ENCODE measurements at places on chromosomes 2 and 18.

- no peak for DNase-seq
These were observed 816 bp downstream of the CDH2 start for GRCh38 chr18:28175930-28176697.

DNA sequence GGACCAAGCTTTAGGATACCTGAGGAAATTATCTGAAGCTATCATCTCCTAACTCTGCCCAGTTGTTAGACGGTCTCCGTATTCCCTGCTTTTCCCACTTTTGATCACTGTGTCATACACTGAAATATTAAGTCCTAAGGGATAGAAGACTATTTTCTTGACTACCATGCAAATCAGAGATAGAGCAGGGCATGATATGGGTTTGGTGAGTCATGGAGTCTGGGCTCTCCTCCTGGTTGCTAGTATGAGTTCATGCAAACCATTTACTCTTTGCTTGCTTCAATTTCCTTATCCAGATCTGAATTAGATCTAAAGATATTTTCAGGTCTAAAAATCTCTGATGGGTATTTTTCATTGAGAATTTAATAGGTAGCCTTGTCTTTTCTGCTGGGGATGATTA, 55.0 kb downstream of the EHBP1 start:
- DNase-seq = no peak

- DNase-seq = no peak
These were observed 120.0 kb downstream of the AQP4 start for GRCh38 chr18:26745288-26746181.

GRCh38 chr2:168239281-168239680, 8.1 kb downstream of the STK39 start:
- no peak for DNase-seq

All from hindlimb muscle (tissue), 1 donor.